Neuronal stem cell (in vitro differentiated cells): ENCODE measurements at places on chromosomes 12 and 14.

DNA sequence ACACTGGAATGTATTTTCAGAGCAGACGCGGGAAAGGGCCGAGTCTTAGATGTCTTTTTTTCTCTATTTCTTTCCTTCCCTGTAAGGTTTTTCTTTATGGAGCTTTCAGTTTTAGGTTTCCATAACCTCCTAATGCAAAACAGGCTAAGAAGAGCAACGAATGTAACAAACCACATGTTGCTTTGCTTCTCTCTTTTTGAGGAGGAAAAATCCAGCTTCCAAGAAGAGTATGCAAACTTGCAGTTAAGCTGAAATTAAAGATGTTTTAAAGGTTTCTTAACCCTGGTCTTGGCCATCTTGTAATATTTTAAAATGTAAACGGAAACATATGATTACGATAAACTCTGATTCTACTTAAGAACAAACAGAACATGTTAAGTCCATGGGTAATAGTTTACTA lies 86.9 kb downstream of the PRICKLE1 start:
- H3K36me3 ChIP-seq, result no peaks in the 10 kb centered on the region
- no peaks in the 10 kb centered on the region for H3K27me3 ChIP-seq
- H3K27ac ChIP-seq, result no peak overlapping the region
- H3K4me1 ChIP-seq, result peaks cover 3% of the 10 kb centered on the region
- H3K4me3 ChIP-seq, result no peak overlapping the region

DNA sequence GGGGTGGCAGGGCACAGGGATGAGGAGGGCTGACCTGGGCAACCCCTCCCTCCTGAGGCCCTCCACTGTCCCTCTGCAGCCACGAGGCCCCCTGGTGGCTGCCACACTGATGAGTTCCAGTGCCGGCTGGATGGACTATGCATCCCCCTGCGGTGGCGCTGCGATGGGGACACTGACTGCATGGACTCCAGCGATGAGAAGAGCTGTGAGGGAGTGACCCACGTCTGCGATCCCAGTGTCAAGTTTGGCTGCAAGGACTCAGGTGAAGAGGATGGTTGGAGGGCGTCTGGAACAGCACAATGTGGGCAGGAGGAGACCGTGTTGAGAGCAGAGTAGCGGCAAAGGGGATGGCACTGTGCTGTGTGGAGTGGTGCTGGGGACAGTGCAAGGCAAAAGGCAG lies 25.7 kb upstream of the LRP1-AS start:
- peaks cover 52% of the 10 kb centered on the region for H3K36me3 ChIP-seq
- no peak for DNase-seq
- no peak overlapping the region for H3K27ac ChIP-seq
- H3K4me1 ChIP-seq, result no peaks in the 10 kb centered on the region
- no peak overlapping the region for H3K4me3 ChIP-seq

GRCh38 chr12:52513736-52514135 lies 6.5 kb downstream of the KRT5 start:
- no peaks in the 10 kb centered on the region for H3K4me1 ChIP-seq
- no peaks in the 10 kb centered on the region for H3K27me3 ChIP-seq
- no peak for DNase-seq
- H3K27ac ChIP-seq, result no peak overlapping the region
- H3K36me3 ChIP-seq, result no peaks in the 10 kb centered on the region
- no peak overlapping the region for H3K4me3 ChIP-seq

DNA sequence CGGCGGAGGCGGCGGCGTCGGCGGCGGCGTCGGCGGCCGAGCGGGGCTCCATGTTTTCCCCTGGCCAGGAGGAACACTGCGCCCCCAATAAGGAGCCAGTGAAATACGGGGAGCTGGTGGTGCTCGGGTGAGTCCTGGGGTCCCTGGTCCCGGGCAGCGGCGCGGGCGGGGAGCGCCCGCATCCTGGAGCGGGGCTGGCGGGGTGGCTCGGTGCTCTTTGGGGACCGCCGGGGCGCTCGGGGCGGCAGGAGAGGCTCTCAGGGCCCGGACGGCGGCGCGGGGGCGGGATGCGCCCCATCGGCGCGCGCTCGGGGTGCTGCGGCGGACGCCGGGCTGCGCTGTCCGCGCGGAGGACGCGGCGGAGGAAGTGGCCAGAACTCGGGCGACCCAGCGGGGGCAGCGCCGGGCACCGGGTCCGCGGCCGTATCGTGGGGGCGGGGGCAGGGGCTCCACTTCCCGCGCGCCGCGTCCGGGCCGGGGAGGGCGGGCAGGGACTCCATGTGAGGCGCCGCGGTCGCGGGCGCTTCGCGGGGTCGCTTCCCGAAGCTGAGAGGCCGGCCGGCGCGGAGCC lies 485 bp downstream of the PELI2 start:
- peak overlapping the region; percentile 68 for H3K27ac ChIP-seq
- peak overlapping the region; percentile 51 for H3K4me3 ChIP-seq
- peaks cover 7% of the 10 kb centered on the region for H3K4me1 ChIP-seq
- peaks cover 2% of the 10 kb centered on the region for H3K27me3 ChIP-seq
- DNase-seq, result no peak
- H3K36me3 ChIP-seq, result no peaks in the 10 kb centered on the region

DNA sequence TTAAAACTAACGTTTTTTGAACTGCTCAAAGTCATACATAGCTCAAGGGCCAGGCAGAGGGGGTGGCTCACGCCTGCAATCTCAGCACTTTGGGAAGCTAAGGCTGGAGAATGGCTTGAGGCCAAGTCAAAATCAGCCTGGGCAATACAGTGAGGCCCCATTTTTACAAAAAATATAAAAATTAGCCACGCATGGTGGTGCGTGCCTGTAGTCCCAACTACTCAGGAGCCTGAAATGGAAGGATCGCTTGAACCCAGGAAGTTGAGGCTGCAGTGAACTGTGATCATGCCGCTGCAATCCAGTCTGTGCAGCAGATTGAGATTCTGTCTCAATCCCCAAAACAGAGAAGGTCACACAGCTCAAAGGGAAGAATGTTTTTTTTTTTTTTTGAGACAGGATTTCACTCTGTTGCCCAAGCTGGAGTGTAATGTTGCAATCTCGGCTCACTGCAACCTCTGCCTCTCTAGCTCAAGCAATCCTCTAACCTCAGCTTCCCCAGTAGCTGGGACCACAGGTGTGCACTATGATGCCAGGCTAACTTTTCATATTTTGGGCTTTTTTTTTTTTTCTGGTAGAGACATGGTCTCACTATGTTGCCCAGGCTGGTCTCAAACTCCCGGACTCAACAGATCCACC lies 2.9 kb downstream of the RBM23 start:
- DNase-seq, result no peak
- peaks cover 6% of the 10 kb centered on the region for H3K4me1 ChIP-seq
- H3K4me3 ChIP-seq, result no peak overlapping the region
- H3K36me3 ChIP-seq, result peaks cover 9% of the 10 kb centered on the region
- no peak overlapping the region for H3K27ac ChIP-seq

- no peak overlapping the region for H3K27ac ChIP-seq
- DNase-seq, result no peak
- H3K27me3 ChIP-seq, result no peaks in the 10 kb centered on the region
- H3K4me1 ChIP-seq, result no peaks in the 10 kb centered on the region
Observed at GRCh38 chr14:86464341-86464740, 934.4 kb downstream of the FLRT2 start.
